ENCODE measurements at places on chromosomes 1 and 21.

GRCh38 chr1:203695116-203695515 is 68.5 kb downstream of the ATP2B4 start:
- no peak for DNase-seq

DNA sequence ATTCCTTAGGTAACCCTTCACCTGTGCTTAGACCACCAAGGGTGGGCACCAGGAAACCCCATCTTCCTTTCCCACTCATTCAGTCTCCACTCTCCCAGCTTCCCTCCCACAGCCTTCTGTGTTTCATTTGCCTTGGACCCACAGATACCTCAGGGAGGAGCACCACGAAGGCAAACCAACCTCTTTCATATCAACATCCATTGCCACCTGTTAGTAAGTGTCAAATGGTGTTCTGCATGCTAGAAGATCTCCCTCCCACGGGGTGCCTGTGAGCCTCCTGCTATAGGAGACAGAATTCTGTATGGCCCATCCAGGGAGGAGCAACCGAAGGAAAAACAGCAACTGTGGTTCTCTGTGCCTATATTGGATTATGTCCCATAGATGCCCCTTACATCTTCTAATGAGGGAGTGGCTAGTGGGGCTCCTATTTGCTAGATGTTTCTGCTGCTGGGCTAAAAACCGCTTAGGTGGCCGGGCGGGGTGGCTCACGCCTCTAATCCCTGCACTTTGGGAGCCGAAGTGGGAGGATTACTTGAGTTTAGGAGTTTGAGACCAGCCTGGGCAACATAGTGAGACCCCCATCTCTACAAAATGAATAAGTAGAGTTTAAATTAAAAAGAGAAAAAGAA is 25.6 kb upstream of the SCCPDH start:
- DNase-seq: no peak

DNA sequence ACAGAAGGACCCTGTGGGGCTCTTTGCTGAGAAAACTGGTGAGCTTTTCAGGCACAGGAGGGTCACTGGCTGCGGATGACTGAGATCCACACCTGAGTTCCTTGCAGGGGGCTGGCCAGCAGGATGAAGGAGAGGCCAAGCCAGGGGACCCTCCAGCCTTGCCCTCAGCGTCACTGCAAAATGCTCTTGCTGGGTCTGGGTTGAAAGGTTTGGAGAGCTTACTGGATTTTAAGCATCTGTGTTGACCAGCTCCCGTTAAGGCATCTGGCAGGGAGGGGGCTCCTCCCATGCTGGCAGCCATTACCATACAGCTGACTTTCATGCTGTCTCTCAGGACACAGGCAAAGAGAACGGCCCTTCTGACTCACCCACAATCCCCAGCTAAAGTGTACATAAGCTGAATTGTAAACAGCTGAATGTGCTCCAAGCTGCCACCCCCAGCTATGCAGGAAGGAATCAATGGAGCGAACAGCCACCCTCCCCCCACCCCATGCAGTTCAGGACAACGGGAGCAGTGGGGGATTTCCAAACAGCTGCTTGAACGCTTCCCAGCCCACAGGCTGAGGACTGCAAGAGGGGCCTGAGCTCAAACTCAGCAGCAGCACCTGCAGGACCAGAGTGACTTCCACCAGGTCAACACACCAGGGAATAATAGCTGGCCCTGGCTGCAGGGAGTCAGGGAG is 21.3 kb upstream of the A3GALT2 start:
- DNase-seq: no peak

DNA sequence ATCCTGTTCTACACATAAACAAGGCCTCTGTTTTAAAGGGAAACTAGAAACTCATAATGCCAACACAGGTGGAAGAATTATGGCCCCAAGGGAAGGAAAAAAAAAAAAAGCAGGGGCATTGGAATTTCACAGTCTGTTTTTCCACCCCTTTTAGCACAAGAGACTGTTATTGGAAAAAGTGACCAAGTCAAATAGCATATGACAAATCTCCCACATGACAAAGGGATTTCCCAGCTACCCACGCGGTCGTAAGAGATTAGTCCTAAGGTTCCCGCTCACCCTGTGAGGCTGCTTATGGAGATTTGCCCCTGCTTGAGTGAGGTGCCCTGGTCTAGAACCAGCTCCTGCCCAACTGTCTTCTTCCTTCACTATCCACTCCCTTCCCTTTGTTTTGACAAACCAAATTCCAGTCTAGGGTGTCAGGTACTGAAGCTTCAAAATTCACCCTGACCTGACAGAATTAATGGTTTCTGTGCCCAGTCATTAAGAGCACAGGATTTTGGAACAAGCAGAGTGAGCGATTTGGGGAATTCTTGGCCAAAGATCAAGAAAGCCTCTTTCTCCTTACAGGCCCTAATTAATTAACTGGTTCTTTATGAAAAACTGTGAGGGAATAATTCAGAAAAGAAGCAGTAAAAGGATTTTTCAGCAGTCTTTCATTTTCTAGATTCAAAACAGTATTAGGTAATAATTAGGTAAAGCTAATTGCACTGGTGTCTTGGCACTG is 107.3 kb downstream of the NMNAT2 start:
- no peak for DNase-seq

- no peak for DNase-seq
These were observed 191.0 kb downstream of the TPR start for GRCh38 chr1:186183970-186184628.

GRCh38 chr1:23026568-23026967 is 7.3 kb downstream of the KDM1A start:
- DNase-seq: no peak

GRCh38 chr1:51444096-51444495 is 75.0 kb downstream of the EPS15 start:
- DNase-seq: no peak
